CD4-positive, CD25-positive, alpha-beta regulatory T cell (primary cell): ENCODE measurements at places on chromosomes 5 and 9. TPM values are rescaled to one million over a fixed set of nuclear protein-coding genes. Genes with fewer than 3 reads are reported as not detected.

Gene ZFP37
- 1.8 TPM for total RNA-seq

Gene MYMK
- total RNA-seq: not detected

- H3K4me3 ChIP-seq: peak overlapping the region; percentile 92
- peaks cover 46% of the 10 kb centered on the region for H3K4me1 ChIP-seq
- H3K27me3 ChIP-seq: no peaks in the 10 kb centered on the region
- H3K27ac ChIP-seq: peak overlapping the region; percentile 96
Measured at GRCh38 chr5:179822059-179822432, 1.3 kb downstream of the SQSTM1 start.

- H3K27me3 ChIP-seq: no peaks in the 10 kb centered on the region
- no peak overlapping the region for H3K4me3 ChIP-seq
- peaks cover 81% of the 10 kb centered on the region for H3K36me3 ChIP-seq
- peaks cover 4% of the 10 kb centered on the region for H3K4me1 ChIP-seq
Measured at GRCh38 chr5:179768326-179769085, 25.3 kb upstream of the LTC4S start.

GRCh38 chr5:71839096-71839884, 120.2 kb downstream of the CARTPT start:
- no peaks in the 10 kb centered on the region for H3K4me1 ChIP-seq
- H3K27me3 ChIP-seq: no peaks in the 10 kb centered on the region
- no peak overlapping the region for H3K4me3 ChIP-seq
- H3K27ac ChIP-seq: no peak overlapping the region
- H3K36me3 ChIP-seq: no peaks in the 10 kb centered on the region
- DNase-seq: no peak

DNA sequence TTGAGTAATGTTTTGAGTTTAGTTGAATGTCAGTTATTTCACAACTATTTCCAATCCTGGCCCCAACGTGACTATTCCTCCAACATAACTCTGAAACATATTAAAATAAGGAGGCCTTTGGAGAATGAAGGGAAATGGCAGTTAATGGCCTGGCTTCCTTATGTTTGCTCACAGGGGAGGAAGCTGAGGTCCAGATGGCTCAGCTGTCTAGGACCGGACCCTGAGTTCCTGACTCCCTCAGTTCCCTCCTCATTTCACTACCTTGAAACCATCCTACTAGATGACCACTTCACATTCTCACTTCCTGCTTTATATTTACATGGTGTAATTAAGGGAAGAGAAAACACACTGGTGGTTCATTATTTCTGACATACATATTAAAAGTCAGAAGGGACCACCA, 6.6 kb downstream of the OTULINL start:
- peaks cover 66% of the 10 kb centered on the region for H3K4me1 ChIP-seq
- no peaks in the 10 kb centered on the region for H3K27me3 ChIP-seq
- H3K4me3 ChIP-seq: no peak overlapping the region
- peaks cover 2% of the 10 kb centered on the region for H3K36me3 ChIP-seq

GRCh38 chr9:110224583-110224982, 16.6 kb upstream of the C9orf152 start:
- no peaks in the 10 kb centered on the region for H3K36me3 ChIP-seq
- no peak overlapping the region for H3K27ac ChIP-seq
- peaks cover 2% of the 10 kb centered on the region for H3K27me3 ChIP-seq
- H3K4me3 ChIP-seq: no peak overlapping the region
- no peak for DNase-seq

DNA sequence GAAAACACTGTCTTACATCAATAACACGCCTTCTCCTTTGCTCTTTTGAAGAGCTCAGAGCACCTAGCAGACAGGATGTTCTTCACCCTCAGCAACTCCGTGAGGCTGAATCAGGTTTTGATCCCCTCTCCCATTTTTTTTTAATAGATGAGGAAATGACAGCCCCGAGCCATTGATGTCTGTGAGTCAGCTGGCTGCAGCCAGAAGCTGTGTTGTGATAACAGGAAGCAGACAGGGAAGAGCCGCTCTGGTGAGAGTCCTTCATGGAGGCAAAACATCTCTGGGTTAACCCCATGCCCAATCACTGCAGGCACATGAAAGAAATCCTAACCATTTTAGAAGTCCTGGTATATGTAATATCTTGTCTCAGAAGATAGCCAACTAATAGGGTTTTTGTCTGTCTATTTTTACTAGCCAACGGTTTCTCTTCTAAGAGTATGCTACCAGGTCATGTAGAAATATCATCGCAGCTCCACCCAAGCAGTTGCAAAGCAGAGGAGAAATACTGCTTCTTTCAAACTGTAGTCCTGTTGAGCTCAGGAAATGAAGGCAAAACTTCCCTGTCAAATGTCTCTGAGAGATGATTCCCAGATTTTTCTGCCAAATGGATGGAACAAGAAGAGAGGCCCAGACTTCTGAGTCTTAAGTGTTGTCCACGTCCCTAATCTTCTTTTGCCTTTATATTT, 568.9 kb downstream of the CCDC171 start:
- no peaks in the 10 kb centered on the region for H3K4me1 ChIP-seq
- no peak for DNase-seq
- H3K36me3 ChIP-seq: no peaks in the 10 kb centered on the region
- no peak overlapping the region for H3K4me3 ChIP-seq
- no peak overlapping the region for H3K27ac ChIP-seq
- H3K27me3 ChIP-seq: no peaks in the 10 kb centered on the region

- H3K36me3 ChIP-seq: no peaks in the 10 kb centered on the region
- no peak for DNase-seq
- peaks cover 29% of the 10 kb centered on the region for H3K4me1 ChIP-seq
- H3K27me3 ChIP-seq: peaks cover 5% of the 10 kb centered on the region
- no peak overlapping the region for H3K4me3 ChIP-seq
Measured at GRCh38 chr9:91098203-91098850, 263.4 kb downstream of the AUH start.

DNA sequence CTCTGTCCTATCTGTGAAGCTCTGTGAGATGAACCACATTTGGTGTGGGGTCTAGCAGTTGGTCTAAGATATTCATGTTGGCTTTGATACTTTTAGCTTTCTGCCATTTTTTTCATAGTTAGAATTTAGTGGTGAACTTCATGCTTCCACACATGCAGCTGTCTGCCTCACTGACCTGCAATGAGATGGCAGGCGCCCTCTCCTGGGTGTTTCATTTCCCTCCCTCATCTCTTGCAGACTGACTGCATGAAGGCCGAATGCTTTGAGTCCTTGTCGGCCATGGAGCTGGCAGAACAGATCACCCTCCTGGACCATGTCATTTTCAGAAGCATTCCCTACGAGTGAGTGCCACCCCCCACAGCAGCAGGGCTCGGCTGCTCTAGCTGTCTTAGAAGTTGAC, 26.1 kb upstream of the CKMT2 start:
- DNase-seq: no peak
- no peak overlapping the region for H3K27ac ChIP-seq
- no peaks in the 10 kb centered on the region for H3K27me3 ChIP-seq

- no peaks in the 10 kb centered on the region for H3K27me3 ChIP-seq
- no peak for DNase-seq
- no peak overlapping the region for H3K27ac ChIP-seq
- H3K36me3 ChIP-seq: no peaks in the 10 kb centered on the region
- no peak overlapping the region for H3K4me3 ChIP-seq
Measured at GRCh38 chr5:17094830-17095229, 122.6 kb upstream of the BASP1 start.
